ENCODE measurements at places on chromosomes 5 and 9.

DNA sequence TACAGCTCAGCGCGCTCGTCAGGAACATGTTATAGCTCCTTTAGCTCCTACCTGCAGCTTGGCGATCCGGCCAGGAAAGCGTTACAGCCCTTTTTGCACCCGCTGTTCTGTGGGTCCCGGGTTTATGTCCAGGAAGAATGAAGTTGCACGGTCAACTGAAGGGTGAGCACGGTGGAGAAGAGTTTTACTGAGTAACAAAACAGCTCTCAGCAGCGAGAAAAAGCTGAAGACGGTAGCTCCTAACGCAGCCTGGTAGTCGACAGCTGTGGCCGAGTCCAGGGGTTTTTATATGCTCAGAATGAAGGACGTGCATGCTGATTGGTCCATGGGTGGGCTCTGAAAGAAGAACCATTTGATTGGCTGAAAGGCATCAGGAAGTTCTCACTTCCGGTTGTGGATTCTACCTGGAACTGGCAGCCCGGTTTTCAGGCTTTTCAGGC lies 1830.1 kb upstream of the NUDT12 start:
- H3K27me3 ChIP-seq = no peaks in the 10 kb centered on the region
- H3K4me3 ChIP-seq = no peak overlapping the region
- no peak for DNase-seq
- no peak overlapping the region for H3K27ac ChIP-seq
- no peaks in the 10 kb centered on the region for H3K4me1 ChIP-seq
- no peaks in the 10 kb centered on the region for H3K36me3 ChIP-seq

GRCh38 chr5:155154973-155155372 lies 141.4 kb downstream of the KIF4B start:
- DNase-seq = no peak
- no peaks in the 10 kb centered on the region for H3K27me3 ChIP-seq
- no peak overlapping the region for H3K27ac ChIP-seq
- H3K36me3 ChIP-seq = no peaks in the 10 kb centered on the region
- no peaks in the 10 kb centered on the region for H3K4me1 ChIP-seq

DNA sequence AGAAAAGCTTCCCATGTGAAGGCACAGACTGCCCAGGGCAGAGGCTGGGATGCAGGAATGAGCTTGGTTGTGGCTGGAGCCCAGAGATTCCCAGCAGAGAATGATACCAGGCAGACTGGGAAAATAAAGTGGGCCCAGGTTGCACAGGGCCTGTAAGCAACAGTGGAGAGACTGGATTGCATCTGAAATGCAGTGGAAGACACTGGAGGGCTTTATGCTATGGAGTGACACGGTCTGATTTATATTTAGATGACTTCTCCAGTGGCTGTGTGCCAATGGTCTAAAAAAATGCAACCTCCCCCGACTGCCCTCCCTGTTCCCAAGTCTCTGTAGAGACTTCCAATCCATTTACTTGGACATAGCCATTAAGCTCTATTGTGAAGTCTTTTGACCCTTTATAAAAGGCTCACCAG lies 951.1 kb upstream of the DMAC1 start:
- no peaks in the 10 kb centered on the region for H3K27me3 ChIP-seq
- no peaks in the 10 kb centered on the region for H3K36me3 ChIP-seq
- no peaks in the 10 kb centered on the region for H3K4me1 ChIP-seq
- DNase-seq = no peak

- no peak overlapping the region for H3K27ac ChIP-seq
- no peak overlapping the region for H3K4me3 ChIP-seq
- DNase-seq = no peak
- no peaks in the 10 kb centered on the region for H3K36me3 ChIP-seq
Observed at GRCh38 chr9:87551772-87552217, 54.1 kb downstream of the DAPK1 start.

DNA sequence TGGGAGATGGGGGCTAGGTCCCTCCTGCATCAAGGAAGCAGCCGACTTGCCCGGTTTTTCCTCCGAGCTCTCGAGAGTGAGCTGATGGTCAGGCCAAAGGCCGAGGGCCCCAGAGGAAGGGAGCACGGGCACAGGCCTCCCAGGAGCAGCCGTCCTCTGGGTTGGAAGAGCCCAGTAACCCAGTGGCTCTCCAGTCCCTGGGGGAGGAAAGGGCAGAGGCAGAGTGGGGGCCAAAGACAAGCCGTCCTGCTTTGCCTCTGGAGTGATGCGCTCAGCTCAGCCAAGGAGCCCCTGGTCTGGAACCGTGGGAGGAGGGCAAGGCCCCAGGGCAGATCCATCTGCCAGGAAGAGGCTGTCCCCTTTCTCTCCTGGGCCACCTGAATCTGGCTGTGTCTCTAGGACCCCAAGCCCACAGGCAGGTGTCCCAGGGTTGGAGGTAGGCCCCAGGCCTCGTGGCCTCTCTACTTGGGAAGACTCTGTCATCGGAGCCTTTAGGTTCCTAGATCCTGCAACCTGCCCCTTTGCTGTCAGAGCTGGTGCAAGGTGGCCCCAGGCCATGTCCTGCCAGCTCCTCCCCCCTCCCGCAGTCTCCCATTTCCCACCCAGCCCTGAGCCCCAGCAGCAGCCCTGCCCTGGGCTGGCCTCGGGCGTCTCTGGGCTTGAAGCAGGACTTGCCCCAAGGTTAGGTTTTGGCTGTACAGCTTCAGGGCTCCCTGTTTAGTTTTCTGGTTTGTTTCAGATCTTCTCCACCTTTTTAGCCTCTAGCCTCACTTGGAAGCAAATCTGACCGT lies 224.1 kb downstream of the CACNA1B start:
- H3K4me3 ChIP-seq = no peak overlapping the region
- no peaks in the 10 kb centered on the region for H3K36me3 ChIP-seq
- no peaks in the 10 kb centered on the region for H3K27me3 ChIP-seq
- H3K4me1 ChIP-seq = no peaks in the 10 kb centered on the region

- peaks cover 48% of the 10 kb centered on the region for H3K36me3 ChIP-seq
- H3K4me1 ChIP-seq = peaks cover 63% of the 10 kb centered on the region
- DNase-seq = no peak
Observed at GRCh38 chr9:15498246-15498995, 12.3 kb downstream of the PSIP1 start.

GRCh38 chr5:169424279-169424655 lies 123.3 kb upstream of the SLIT3 start:
- no peaks in the 10 kb centered on the region for H3K36me3 ChIP-seq
- no peak overlapping the region for H3K4me3 ChIP-seq
- H3K27ac ChIP-seq = no peak overlapping the region

DNA sequence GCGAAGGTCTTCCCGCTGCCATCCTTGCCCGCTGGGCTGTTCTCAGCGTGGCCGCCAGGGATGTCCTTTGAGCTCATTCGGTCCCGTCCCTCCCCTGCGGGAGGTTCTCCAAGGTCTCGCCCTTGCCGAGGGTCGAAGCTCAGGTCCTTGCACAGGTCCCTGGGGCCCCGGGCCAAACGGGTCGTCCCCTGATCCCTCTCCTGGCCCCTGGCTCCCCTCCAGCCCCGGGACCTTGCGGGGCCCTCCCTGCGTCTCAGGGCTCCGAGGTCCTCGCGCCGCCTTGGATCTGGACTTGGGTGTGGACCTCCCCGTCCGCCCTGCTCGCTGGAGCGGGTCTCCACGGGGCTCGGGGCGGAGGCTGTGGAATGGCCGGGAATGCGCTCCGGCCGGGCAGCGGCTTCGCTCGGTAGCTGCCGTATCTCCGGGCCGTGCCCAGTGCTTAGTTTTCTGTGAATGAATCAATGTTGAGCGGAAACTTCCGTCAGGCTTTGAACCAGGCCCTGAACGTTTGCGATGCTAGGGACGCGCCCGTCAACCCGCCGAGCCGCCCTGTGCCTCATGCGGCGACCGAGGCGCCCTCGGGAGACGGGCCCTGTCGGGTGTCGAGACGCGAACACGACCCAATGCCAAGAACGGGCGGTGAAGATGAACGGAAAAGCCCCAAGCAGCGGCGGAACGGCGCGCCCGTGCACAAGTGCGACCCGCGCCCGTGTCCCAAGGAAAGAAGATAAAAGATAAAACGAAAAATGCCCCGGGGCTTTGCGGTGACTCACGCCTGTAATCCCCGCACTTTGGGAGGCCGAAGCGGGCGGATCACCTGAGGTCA lies 780 bp downstream of the RNU6ATAC start:
- peaks cover 17% of the 10 kb centered on the region for H3K4me1 ChIP-seq
- H3K4me3 ChIP-seq = no peak overlapping the region
- no peak overlapping the region for H3K27ac ChIP-seq

- no peak overlapping the region for H3K27ac ChIP-seq
- no peaks in the 10 kb centered on the region for H3K36me3 ChIP-seq
- no peaks in the 10 kb centered on the region for H3K4me1 ChIP-seq
- DNase-seq = no peak
- no peaks in the 10 kb centered on the region for H3K27me3 ChIP-seq
Observed at GRCh38 chr5:13972029-13972428, 27.5 kb upstream of the DNAH5 start.

GRCh38 chr9:98533866-98534265 lies 174.9 kb downstream of the GABBR2 start:
- H3K27me3 ChIP-seq = peaks cover 9% of the 10 kb centered on the region
- DNase-seq = no peak
- H3K27ac ChIP-seq = no peak overlapping the region
- H3K4me3 ChIP-seq = no peak overlapping the region

DNA sequence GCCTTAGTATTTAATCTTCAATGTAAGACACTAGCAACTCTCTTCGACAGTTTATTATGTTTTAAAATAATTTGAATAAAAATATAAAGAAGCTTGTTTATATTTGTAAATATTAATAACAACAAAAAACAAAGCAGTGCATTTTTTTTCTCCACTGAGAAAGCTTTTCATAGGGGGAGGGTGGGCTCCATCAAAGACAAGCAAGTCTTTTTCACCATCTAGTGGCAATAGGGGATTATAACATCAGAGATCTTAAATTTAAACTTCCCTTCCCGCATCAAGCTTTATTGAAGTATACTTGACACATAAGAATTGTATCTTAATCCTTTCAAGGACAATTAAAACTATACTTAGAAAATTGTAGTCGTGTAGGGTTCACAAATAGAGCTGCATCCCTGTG lies 9.3 kb upstream of the OR13F1 start:
- H3K4me3 ChIP-seq = no peak overlapping the region
- H3K36me3 ChIP-seq = no peaks in the 10 kb centered on the region
- no peak overlapping the region for H3K27ac ChIP-seq

- H3K27me3 ChIP-seq = peaks cover 6% of the 10 kb centered on the region
- H3K36me3 ChIP-seq = peaks cover 69% of the 10 kb centered on the region
- peaks cover 8% of the 10 kb centered on the region for H3K4me1 ChIP-seq
- H3K27ac ChIP-seq = no peak overlapping the region
Observed at GRCh38 chr9:135941288-135941995, 19.7 kb downstream of the UBAC1 start.

- H3K27me3 ChIP-seq = no peaks in the 10 kb centered on the region
- H3K27ac ChIP-seq = no peak overlapping the region
- peaks cover 55% of the 10 kb centered on the region for H3K36me3 ChIP-seq
Observed at GRCh38 chr5:180284149-180284548, 7.7 kb downstream of the MAPK9 start.

DNA sequence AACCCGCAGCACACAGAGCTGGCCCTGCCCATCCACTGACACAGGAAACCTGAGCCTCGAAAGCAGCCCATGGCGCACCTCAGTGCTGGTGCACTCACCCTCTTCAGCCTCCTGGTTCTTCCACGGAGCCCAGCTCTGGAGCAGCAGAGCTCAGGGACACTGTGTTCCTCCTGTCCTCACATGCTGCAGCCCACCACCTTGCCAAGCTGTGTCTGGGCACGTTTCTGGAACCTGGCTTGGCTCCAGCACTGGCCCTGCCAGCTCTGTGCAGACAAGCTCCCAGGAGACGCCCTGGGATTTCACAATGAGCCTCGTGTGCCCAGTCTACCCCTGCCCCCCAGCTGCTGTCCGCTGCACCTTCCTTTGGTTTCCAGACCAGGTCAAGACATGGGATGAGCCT lies 119.5 kb downstream of the SYK start:
- H3K4me3 ChIP-seq = no peak overlapping the region
- H3K27ac ChIP-seq = no peak overlapping the region
- H3K36me3 ChIP-seq = no peaks in the 10 kb centered on the region
- no peaks in the 10 kb centered on the region for H3K4me1 ChIP-seq

DNA sequence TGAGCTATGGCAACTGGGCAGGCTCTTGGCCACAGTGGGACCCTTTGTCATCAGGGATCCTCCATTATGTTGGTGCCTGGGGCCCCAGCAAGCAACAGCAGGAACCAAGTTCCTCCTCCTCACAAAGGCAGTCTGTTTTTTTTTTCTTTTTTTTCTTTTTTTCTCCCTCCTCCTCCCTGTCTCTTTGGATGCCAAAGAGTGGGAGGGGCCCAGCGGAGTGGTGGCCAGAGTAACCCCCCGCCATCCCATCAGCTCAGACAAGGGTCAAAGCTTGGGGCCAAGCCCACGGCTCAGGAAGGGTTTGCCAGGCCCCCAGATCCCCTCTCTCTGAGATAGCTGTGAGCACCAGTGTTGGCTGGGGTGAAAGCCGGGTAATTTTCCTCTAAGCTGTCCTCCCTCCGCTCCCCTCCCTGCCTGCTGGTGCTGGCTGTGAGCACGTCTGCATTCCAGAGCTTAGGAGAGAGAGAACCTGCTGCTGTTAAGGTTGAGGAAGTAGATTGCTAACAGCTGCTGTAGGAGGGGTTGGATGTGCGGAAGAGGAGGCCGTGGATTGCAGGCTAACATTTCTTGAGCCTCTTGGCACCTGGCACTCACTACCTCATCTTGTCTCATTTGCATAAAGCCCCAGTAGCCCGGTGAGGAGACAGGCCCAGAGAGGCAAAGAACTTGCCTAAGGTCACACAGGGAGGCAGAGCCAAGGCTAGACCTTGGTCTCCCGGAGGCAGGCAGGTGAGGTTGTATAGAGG lies 21.2 kb downstream of the GSN start:
- no peak overlapping the region for H3K4me3 ChIP-seq
- peaks cover 25% of the 10 kb centered on the region for H3K4me1 ChIP-seq
- peaks cover 2% of the 10 kb centered on the region for H3K36me3 ChIP-seq
- H3K27me3 ChIP-seq = no peaks in the 10 kb centered on the region

DNA sequence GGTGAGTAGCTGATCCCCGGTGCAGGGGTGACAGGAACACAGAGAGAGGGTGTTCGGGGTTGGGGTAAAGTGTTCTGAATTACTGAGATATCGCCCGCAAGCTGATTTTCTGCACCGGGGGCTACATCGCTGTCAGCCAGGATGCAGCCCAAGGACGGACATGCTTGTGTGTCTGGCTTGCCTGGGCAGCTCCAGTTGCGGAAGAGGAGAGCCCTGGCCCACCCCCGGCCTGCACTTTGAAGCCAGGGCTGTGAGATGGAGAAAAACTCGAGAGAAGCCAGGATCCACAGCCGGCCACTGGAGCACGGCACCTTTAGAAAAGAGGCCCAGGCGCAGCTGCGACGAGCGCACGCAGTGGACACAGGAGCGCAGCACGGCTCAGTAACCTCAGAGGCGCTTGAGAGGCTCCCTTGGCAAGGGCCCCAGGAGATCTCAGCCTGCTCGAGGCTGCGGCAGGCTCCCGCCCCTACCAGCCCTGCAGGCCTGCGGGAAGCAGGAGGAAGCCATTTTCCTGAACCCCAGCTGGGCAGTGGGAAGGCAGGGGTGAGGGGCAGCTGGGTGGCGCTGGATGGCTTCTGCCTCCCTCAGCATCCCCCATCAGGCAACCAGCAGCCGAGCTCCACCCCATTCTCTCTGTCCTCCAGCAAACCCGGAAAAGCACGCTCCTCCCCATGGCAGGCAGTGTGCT lies 59.2 kb downstream of the C9orf50 start:
- H3K4me3 ChIP-seq = no peak overlapping the region
- H3K27ac ChIP-seq = no peak overlapping the region
- peaks cover 3% of the 10 kb centered on the region for H3K27me3 ChIP-seq
- H3K4me1 ChIP-seq = no peaks in the 10 kb centered on the region
- no peak for DNase-seq
- H3K36me3 ChIP-seq = no peaks in the 10 kb centered on the region

- no peaks in the 10 kb centered on the region for H3K36me3 ChIP-seq
- peaks cover 15% of the 10 kb centered on the region for H3K27me3 ChIP-seq
- no peak for DNase-seq
- no peak overlapping the region for H3K27ac ChIP-seq
- no peaks in the 10 kb centered on the region for H3K4me1 ChIP-seq
- H3K4me3 ChIP-seq = no peak overlapping the region
Observed at GRCh38 chr5:135877570-135878155, 18.0 kb downstream of the IL9 start.

All from activated naive CD8-positive, alpha-beta T cell treated with anti-CD3 and anti-CD28 coated beads, Interleukin-2, amount 50 U/mL, for 24 hours (primary cell).